ENCODE measurements at places on chromosomes 3 and 15.

GRCh38 chr3:133943031-133943535 lies 47.4 kb upstream of the RAB6B start:
- no peak for DNase-seq

DNA sequence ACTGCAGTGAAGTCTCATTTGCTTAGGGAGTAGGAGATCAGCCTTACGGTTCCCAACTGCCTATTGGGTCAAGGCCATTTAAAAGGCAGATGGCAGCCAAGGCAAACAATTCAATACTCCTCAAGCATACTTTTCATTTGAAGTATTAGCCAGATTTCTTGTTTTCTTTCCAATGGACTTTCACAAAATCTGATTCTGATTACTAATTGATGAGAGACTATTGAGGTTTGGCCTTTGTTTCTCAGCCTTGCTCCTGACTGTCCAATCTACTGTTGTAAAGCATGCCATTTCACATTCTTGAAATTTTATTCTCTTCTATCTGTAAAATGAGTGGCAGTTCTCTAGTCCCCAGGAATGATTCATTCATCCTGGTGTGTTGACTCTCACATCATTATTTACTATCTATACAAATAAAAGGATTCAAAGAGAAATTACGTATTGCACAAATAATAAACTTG lies 166.2 kb upstream of the TGFBR2 start:
- DNase-seq, result no peak

GRCh38 chr3:14406336-14406735 lies 3.9 kb downstream of the SLC6A6 start:
- DNase-seq, result no peak

GRCh38 chr3:63092515-63092914 lies 185.6 kb upstream of the SYNPR start:
- no peak for DNase-seq
